Activated gamma-delta T cell treated with Interleukin-2 at 50 U/mL for 16 hours (primary cell): ENCODE measurements at places on chromosomes 2 and 18.

DNA sequence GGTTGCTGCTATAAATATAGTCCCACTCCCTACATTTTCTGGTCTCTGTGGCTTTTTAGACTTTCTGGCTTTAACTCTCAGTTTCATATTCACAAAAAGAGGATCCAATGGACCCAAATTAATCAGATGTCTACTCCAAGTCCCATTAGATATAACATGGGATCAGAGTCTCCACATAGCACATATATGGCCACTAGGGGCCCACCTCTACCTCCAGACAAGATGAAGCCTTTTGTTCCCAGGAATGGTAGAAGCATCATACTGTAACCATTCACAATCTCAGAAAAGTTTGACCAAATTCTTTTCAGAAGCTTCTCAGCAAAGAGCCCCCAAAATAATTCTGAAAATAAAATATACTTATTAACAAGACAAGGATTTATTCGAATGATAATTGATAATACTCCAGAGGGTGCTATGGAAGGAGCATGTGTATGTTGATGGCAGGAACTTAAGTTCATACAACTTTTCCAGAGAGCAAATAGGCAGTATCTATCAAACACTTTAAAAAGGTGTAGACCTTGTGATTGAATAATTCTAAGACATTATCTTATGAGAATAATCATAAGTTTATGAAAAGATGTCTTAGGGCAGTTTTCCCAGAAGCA, 382.3 kb upstream of the CRIM1 start:
- DNase-seq, result no peak

- DNase-seq, result no peak
Observed at GRCh38 chr18:77001041-77001440, 131.5 kb downstream of the MBP start.

DNA sequence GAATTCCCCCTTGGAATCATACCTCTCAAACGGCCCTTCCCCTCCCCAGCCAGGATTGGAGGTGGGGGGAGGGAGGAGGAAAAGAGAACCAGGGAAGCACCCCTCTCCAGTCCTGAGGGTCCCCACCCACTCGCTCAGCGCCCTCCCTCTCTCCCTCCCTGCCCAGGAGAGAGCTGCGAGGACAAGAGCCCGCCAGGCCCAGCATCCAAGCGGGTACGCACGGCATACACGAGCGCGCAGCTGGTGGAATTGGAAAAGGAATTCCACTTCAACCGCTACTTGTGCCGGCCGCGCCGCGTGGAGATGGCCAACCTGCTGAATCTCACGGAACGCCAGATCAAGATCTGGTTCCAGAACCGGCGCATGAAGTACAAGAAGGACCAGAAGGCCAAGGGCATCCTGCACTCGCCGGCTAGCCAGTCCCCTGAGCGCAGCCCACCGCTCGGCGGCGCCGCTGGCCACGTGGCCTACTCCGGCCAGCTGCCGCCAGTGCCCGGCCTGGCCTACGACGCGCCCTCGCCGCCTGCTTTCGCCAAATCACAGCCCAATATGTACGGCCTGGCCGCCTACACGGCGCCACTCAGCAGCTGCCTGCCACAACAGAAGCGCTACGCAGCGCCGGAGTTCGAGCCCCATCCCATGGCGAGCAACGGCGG, 14.4 kb downstream of the HOXD3 start:
- no peak for DNase-seq

GRCh38 chr2:5851410-5851809, 159.2 kb downstream of the SOX11 start:
- DNase-seq, result no peak

DNA sequence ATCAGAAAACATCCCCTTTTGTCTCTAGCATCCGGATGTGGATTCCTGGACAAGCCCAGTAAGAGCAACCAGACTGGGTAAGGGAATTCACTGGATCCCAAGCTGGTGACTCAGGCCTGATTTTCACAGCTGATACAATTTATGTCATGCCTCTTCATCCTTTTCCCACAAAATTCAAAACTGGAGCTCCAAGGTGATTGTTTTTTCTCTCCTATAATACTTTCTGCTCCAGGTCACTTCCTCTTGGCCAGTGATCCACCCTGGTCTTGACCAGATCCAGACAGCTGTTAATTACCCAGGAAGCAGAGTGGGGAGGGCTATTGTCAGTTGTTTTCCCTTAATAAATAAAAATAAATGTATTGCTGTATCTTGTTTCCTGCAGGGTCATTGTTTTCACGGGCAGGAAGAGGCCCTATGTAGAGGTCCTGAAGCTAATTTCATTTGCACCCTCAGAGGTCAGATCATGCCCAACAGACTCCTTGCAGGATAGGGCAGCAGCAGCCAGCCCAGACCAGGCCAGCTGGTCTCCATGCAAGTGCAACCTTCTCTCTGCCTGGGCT, 57.6 kb downstream of the EVA1A start:
- no peak for DNase-seq

- DNase-seq, result no peak
Observed at GRCh38 chr2:43593254-43593653, 2.6 kb downstream of the THADA start.

DNA sequence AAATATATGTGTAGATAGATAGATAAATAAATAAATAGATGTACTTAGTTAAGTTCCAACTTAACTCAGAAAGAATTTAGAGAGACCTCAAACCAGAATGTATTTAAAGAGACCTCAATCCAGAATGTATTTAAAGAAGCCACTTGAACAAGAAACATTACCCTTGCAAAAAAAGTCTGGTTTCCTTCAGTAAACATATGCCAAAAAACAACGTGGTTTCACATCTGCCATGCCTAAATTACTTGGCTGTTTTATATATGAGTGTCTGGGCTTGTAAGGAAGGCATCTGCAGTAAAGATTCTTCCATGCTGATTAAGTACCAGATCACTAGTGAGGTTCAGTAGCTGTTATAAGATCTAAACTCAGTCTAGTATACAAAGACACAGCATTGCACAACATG, 29.1 kb upstream of the RPE start:
- DNase-seq, result no peak

DNA sequence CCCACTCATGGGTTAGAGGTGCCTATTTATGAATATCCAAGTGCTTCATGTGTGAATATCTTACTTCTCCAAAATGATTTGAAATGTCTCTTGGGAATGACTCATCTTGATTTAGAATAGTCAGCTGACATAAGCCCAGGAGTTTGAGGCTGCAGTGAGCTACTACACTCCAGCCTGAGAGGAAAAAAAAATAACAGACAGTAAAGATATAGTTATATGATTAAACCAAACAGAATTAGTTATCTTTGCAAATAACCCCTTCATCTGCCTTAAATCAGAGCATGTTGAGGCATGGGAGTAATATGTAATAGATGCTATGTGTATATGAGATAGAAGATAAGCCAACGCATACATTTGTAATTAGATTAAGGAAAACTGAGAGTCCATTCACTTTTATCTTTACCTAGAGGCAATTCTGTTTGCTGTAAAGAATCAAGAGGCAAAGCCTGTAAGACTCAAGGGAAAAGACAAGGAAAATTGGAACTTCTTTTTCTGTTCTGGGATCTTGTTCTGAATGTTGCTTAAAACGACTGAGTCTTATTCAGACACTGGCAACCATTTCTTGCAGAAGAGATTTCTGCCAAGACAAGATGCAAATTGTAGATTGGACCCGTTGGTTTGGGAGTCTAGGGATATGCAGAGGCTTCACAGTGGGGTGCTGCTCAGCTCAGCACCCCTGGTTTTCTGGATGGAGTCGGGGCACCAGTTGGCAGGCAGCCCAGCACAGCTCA, 104.4 kb downstream of the LIPG start:
- no peak for DNase-seq

DNA sequence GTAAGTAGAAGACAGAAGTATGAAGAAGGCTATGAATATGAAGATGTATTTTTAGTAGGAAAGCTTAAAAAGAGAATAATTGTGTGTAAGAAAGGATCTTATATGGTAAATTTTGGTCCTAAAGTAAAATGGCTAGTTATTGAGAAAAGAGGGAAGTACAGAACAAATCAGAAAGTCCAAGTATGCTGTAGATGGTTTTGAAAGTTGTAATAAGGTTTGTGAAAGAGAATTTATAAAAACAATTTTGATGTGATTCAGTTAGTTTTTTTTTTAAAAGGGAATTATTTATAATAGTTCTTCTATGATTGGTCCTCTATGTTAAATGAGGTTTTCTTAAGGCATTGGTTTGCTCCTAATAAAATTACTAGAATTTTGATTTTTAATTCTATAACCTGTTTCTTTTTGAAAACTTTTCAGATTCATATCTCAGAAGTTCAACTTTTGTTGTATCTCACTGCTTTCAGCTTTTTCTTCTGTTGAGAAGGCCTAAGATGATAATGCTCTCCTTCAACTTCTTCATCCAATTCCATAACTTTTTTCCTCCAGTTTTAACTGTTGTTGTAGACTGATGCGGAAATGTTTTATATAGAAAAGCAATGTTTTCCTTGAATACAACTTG, 322.7 kb downstream of the NOL4 start:
- no peak for DNase-seq

- no peak for DNase-seq
Observed at GRCh38 chr2:190940454-190940853, 59.8 kb downstream of the GLS start.
